Kidney epithelial cell (primary cell): ENCODE measurements at places on chromosomes 12 and 14. TPM values are rescaled to one million over a fixed set of nuclear protein-coding genes. Genes with fewer than 3 reads are reported as not detected.
A peak's percentile ranks its signal among the peaks of the same experiment; 100 is the strongest.

GRCh38 chr12:117936722-117937484, 31.9 kb downstream of the KSR2 start:
- no peak for DNase-seq

GRCh38 chr14:101814934-101815333, 53.4 kb downstream of the PPP2R5C start:
- DNase-seq, result no peak

GRCh38 chr12:14394317-14395073, 29.0 kb downstream of the ATF7IP start:
- DNase-seq, result peak; percentile 31

DNA sequence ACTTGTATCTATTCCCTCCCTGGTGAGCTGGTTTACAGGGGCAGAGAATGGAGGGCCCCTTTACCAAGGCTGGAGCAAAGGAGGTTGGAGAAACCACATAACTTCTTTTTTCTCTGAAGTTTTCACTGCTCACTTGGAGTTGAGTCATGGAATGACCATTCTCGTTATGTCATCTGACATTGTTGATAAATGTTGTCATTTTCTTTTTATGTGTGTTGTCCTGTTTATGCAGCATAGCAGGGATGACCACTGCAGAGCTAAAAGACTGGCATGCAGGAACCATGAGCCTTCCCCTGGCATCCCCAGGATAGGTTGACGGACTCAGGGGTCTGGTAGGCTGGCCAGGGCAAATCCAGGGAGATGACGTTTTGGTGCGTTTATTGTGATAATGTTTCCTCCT, 256.8 kb upstream of the DDHD1 start:
- no peak for DNase-seq

LPAR5 gene
- total RNA-seq, result 3.8 and 5.2 TPM in 2 replicates
